Spleen (tissue), 13 donors: ENCODE measurements at places on chromosomes 2 and 18. TPM values are rescaled to one million over a fixed set of nuclear protein-coding genes. Genes with fewer than 3 reads are reported as not detected.

The TTN gene
- total RNA-seq = 25.5 TPM

The HOXD12 gene
- not detected for total RNA-seq

The CRYGD gene
- total RNA-seq = not detected

The SS18 gene
- total RNA-seq = 250 TPM

The GNLY gene
- 42.6 TPM for total RNA-seq

The LIMS4 gene
- total RNA-seq = 1.6 TPM

GRCh38 chr2:37610638-37611289 is 60.7 kb downstream of the CDC42EP3 start:
- no peak overlapping the region for H3K4me3 ChIP-seq
- H3K4me1 ChIP-seq = peaks cover 5% of the 10 kb centered on the region
- H3K36me3 ChIP-seq = no peaks in the 10 kb centered on the region
- no peak for DNase-seq

- peaks cover 10% of the 10 kb centered on the region for H3K4me1 ChIP-seq
- DNase-seq = no peak
- no peaks in the 10 kb centered on the region for H3K27me3 ChIP-seq
- no peaks in the 10 kb centered on the region for H3K36me3 ChIP-seq
- no peak overlapping the region for H3K4me3 ChIP-seq
Measured at GRCh38 chr18:56165601-56166355, 472.6 kb downstream of the TXNL1 start.

- H3K4me3 ChIP-seq = no peak overlapping the region
- H3K36me3 ChIP-seq = peaks cover 7% of the 10 kb centered on the region
- H3K27me3 ChIP-seq = no peaks in the 10 kb centered on the region
- H3K27ac ChIP-seq = no peak overlapping the region
- no peak for DNase-seq
Measured at GRCh38 chr2:232211743-232212686, 166.5 kb upstream of the ALPP start.

- H3K36me3 ChIP-seq = peaks cover 8% of the 10 kb centered on the region
- DNase-seq = no peak
- peak overlapping the region; percentile 58 for H3K4me3 ChIP-seq
- peaks cover 74% of the 10 kb centered on the region for H3K4me1 ChIP-seq
- H3K27me3 ChIP-seq = no peaks in the 10 kb centered on the region
Measured at GRCh38 chr2:226836548-226836885, 663 bp downstream of the RHBDD1 start.

DNA sequence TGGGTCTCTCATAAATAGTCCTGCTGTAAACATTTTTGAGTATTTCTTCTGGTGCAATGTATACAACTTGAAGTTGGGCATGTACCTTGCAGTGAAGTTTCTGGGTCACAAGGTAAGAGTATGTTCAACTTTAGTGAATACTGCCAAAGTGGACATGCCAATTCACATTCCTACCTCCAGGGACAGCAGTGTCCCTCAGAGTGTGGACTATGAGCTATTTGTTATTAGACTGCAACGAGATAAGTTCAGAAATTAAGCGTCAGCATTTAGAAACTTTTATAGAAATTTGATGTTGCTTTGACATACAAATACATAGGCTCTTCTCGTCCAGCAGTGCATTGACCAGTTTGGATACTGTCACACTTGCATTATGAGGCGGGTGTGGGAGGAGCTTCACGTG is 7.2 kb upstream of the ACKR3 start:
- H3K4me1 ChIP-seq = peaks cover 7% of the 10 kb centered on the region
- H3K27me3 ChIP-seq = no peaks in the 10 kb centered on the region
- H3K27ac ChIP-seq = no peak overlapping the region
- H3K36me3 ChIP-seq = no peaks in the 10 kb centered on the region
- H3K4me3 ChIP-seq = no peak overlapping the region

DNA sequence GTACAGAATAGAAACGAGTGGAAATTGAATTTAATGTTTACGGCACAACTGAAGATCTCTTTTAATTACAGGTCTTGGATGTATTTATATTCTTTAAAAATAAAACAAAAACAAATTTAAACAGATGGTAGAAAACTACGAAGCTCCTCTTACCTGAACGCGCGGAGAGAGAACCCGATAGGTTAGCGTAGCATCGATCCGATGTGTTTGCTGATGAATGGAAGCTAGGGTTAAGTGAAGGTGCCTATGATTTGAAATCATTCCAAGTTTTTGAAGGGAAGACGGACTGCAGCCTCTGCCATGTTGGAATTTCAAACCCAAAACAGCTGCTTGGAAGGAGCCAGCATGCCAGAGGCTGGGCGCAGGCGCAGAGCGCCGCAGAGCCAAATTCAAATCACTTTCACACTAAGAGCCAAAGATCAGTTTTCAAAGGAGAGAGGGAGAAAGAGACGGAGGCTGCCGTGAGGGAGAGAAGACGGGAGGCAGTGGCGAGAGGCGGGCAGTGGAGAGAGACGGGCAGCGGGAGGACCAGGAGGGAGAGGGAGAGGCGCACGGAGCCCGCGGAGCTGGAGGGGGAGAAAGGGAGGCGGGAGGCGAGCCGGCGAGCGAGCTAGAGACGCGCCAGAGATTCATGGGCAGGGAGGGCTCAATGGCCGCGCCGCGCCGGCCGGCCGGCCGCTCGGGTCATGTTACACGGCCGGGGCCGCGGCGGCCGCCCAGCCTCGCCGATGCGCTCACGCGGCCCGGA is at the start of gene FIGN:
FIGN (minus strand) TSS at position 324 of the 748 bp plus-strand sequence. CDS start 1,081 bp downstream, outside the sequence.
- peak within 1 kb of the TSS; percentile 42 for H3K4me3 ChIP-seq
- H3K27me3 ChIP-seq = peaks cover 20% of the 10 kb centered on the region
- H3K36me3 ChIP-seq = no peaks in the 10 kb centered on the region
- DNase-seq = no peak
- peaks cover 3% of the 10 kb centered on the region for H3K4me1 ChIP-seq

DNA sequence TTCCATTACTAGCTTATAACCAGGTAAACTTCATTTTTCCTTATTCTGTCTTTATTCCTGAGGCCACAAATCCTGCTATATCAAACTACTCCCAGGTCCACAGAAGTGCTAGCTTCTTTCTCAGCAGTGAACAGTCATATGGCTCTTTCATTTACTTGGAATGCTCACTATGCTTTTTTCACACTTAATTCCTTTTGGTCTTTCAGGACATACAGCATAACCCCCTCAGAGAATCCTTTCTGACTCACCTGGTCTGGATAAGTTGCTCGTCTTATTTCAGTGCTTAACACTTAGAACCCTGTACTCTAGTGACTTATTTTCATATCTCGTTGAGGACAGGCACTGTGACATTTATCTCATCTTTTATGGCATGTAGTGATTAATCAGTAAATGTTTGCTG is 325.0 kb upstream of the UBE2E3 start:
- H3K4me1 ChIP-seq = no peaks in the 10 kb centered on the region
- no peaks in the 10 kb centered on the region for H3K27me3 ChIP-seq
- H3K36me3 ChIP-seq = no peaks in the 10 kb centered on the region
- H3K4me3 ChIP-seq = no peak overlapping the region

GRCh38 chr2:128275498-128276045 is 43.1 kb downstream of the HS6ST1 start:
- no peak overlapping the region for H3K4me3 ChIP-seq
- no peak overlapping the region for H3K27ac ChIP-seq
- peaks cover 46% of the 10 kb centered on the region for H3K4me1 ChIP-seq
- peak; percentile 34 for DNase-seq
- no peaks in the 10 kb centered on the region for H3K27me3 ChIP-seq
- H3K36me3 ChIP-seq = peaks cover 72% of the 10 kb centered on the region

DNA sequence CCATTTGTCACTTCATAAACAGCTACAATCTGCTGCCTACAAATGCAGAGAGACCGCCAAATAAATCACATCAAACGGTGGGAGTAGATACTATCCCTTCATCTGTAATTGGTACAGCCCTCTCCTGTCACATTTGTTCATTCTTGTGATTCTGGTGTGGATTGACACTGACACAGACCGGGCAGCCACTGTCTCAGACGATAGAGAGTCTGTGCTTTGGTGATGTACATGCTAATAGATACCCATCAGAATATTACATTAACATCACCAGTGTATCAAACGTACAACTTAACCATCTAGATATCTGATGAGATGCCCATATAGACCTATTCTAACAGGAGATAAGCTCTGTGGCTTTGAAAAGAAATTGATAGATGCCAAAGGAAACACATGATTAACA is 419.7 kb upstream of the ZEB2 start:
- H3K27me3 ChIP-seq = no peaks in the 10 kb centered on the region
- H3K4me1 ChIP-seq = no peaks in the 10 kb centered on the region

- DNase-seq = peak; percentile 90
- peak overlapping the region; percentile 60 for H3K4me3 ChIP-seq
- no peaks in the 10 kb centered on the region for H3K36me3 ChIP-seq
- peaks cover 29% of the 10 kb centered on the region for H3K4me1 ChIP-seq
- no peaks in the 10 kb centered on the region for H3K27me3 ChIP-seq
Measured at GRCh38 chr2:197309691-197310231, 819 bp downstream of the ANKRD44 start.

GRCh38 chr2:5915881-5916310 is 223.7 kb downstream of the SOX11 start:
- H3K36me3 ChIP-seq = no peaks in the 10 kb centered on the region
- no peaks in the 10 kb centered on the region for H3K27me3 ChIP-seq
- DNase-seq = no peak
- H3K4me3 ChIP-seq = no peak overlapping the region

DNA sequence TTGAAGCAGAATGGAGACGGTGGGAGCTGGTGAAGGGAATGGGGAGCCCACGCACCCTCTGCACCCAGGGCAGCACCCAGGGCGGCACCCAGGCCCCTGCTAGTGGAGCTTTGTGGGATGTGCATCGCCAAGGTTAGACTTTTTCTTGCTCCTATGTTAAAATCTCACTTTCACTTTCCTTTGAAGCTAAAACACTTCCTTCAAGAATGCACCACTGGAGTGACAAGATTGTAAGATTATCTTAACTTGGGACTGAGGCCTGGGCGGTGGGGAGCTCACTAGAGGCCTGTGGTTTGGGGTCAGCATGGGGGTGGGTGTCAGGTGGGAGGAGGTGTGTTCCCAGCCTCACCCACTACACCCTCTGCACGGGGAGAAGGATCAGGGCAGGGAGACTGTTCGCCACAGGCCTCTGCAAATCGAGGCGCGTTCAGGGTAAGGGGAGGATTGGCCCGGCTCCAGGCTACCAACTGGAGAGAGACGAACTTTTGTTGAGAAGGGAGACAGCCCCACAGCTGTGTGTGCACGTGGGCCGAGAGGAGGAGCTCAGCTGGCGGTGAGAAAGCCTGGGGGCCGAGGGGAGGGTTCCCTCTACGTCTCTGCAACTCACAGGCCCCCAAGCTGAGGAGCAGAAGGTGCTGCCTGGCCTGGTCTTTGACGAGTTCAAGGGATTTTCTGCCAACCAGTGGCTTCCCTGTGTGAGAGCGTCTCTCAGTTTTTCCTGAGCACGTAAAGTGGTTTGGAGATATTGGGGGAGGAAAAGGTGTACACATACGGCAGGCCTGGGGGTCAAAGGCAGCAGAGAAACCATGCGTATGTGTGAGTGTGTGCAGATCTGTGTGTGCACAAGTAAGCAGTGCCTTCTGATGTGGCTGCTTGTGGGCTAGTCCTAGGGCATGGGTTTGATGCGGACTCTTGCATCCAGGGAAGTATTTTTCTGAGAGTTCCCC is 147.7 kb downstream of the KLHL29 start:
- no peaks in the 10 kb centered on the region for H3K36me3 ChIP-seq
- peaks cover 22% of the 10 kb centered on the region for H3K4me1 ChIP-seq
- H3K27ac ChIP-seq = no peak overlapping the region

DNA sequence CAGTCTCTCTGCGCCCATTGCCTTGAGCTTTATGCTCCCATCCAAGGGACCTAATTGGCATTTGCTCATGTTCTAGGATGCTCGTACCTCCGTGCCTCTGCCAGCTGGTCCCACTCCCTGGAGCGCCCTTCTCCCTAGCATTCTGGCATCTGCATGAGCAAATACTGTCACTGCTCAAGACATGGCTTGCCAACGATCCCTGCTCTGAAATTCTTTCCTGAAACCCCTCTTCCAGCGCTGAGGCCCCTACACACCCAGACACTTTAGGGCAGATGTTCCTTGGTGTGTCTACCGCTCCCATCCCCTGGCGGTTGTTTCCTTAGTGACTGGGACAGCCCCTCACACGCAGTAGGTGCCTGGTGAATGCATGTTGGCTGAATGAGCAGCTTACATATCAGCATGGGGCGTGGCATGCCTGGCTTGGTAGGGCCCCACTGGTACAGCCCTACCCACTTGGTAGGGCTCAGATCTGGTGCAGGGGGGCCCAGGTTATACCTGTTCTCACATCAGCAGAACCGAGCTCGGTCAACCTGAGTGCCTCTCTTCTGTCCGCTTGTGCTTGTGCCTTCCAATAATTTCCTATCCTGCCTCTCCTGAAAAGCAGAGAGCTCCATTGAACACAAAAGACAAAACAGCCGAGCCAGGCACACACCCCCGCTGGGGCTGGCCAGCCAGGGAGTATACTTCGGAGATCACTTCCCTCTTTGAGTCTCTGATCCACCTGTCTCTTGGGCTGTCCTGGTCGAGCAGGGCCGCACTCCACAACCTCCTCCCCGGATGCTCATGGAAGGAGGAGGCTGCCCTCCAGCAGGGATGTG is 59.2 kb downstream of the INHBB start:
- DNase-seq = peak; percentile 55
- H3K27ac ChIP-seq = no peak overlapping the region
- H3K4me3 ChIP-seq = no peak overlapping the region

- H3K27ac ChIP-seq = no peak overlapping the region
- DNase-seq = no peak
- H3K4me3 ChIP-seq = no peak overlapping the region
Measured at GRCh38 chr2:214989187-214989586, 149.2 kb downstream of the ABCA12 start.

GRCh38 chr2:173124441-173124840 is 48.8 kb downstream of the MAP3K20 start:
- H3K27ac ChIP-seq = no peak overlapping the region
- H3K36me3 ChIP-seq = no peaks in the 10 kb centered on the region
- DNase-seq = no peak
- H3K27me3 ChIP-seq = no peaks in the 10 kb centered on the region
- H3K4me1 ChIP-seq = peaks cover 23% of the 10 kb centered on the region

GRCh38 chr18:58603375-58604067 is 25.4 kb downstream of the ALPK2 start:
- no peak for DNase-seq
- no peak overlapping the region for H3K4me3 ChIP-seq
- no peaks in the 10 kb centered on the region for H3K36me3 ChIP-seq
- no peak overlapping the region for H3K27ac ChIP-seq
- no peaks in the 10 kb centered on the region for H3K27me3 ChIP-seq

DNA sequence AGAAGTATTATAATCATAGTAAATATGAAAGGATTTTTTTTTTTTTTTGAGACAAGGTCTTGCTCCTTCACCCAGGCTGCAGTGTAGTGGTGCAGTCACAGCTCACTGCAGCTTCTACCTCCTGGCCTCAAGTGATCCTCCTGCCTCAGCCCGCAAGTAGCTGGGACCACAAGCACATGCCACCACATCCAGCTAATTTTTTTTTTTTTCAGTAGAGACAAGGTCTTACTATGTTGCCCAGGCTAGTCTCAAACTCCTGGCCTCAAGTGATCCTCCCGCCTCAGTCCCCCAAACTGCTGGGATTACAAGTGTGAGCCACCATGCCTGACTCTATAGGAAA is 301.6 kb upstream of the STON1 start:
- peak overlapping the region; percentile 73 for H3K27ac ChIP-seq
- H3K27me3 ChIP-seq = no peaks in the 10 kb centered on the region
- no peaks in the 10 kb centered on the region for H3K36me3 ChIP-seq
